ENCODE measurements at places on chromosomes 7 and 10. TPM values are rescaled to one million over a fixed set of nuclear protein-coding genes. Genes with fewer than 3 reads are reported as not detected.

Gene CALHM3
- total RNA-seq: not detected

Gene CRTAC1
- not detected for total RNA-seq

Gene FKBP9
- 119 TPM for total RNA-seq

Gene TAS2R41
- total RNA-seq: not detected

Gene STK31
- not detected for total RNA-seq

Gene CC2D2B
- total RNA-seq: 1.9 TPM

Gene CUZD1
- total RNA-seq: 2.7 TPM

Gene EBLN1
- not detected for total RNA-seq

Gene TRIM74
- not detected for total RNA-seq

All from Peyer's patch (tissue), 4 donors.